ENCODE measurements at places on chromosomes 7 and 10.
A peak's percentile ranks its signal among the peaks of the same experiment; 100 is the strongest.

GRCh38 chr7:158054081-158054480 lies 533.5 kb downstream of the PTPRN2 start:
- DNase-seq = no peak

DNA sequence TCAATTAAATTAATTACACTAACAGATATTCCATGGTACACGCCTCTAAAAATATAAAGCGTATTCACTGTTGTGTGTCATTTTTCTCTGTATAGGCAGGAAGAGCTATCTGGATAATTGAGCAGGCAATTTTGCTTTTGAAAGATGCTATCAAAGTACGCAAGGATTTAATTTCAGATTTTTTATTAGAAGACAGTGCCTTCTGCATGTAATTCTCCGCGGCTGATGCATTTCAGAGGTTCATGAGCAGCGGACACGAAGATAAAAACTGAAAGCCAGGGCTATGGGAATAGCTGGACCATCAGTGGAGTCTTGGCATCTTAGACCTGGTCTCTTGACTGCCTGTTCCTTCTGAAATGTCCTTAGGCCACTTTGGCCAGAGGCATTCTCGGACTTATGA lies 35.7 kb upstream of the SDK1 start:
- DNase-seq = no peak

DNA sequence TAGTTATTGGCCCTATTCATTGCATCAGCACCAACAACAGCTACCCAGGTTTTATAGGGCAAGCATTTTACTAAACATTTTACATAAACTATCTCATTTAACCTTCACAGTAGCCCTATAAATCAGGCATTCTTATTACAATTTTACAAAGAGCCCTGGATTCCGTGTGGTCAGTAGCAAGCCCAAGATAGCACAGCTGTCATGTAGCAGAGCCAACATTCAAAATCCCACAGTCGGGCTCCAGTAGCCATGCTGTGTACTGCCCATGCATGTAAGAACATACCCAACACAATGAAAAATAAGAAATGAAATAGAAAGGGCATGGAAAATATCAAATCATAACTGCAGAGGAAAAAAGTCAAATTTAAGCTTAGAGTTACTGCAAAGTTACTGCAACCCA lies 102.3 kb downstream of the NPSR1 start:
- no peak for DNase-seq

DNA sequence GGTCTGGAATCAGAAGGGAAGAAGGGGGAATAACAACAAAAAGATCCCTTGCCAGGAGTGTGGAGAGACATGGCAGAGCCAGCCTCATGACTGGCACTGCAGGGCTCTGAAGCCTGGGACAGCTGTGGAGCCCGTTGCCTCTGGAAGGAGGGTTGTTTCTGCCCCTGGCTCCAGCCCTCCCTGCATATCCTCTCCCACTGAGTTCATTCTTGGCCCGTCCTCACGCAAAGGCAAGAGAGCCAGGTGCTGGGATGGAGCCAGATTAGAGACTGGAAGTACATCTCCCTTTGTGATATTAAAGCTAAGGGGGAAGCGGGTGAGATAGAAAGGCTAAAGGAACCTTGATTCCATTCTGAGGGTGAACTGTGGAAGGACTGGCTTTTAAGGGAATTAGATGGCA lies 141.5 kb upstream of the NPVF start:
- no peak for DNase-seq

GRCh38 chr7:100900978-100901377 lies 5.3 kb upstream of the ACHE start:
- no peak for DNase-seq

GRCh38 chr10:86521678-86522509 lies at the start of gene WAPL:
Gene WAPL (minus strand): TSS chr10:86521792. CDS start chr10:86518069, 3,723 bp downstream.
- peak; percentile 92 for DNase-seq

DNA sequence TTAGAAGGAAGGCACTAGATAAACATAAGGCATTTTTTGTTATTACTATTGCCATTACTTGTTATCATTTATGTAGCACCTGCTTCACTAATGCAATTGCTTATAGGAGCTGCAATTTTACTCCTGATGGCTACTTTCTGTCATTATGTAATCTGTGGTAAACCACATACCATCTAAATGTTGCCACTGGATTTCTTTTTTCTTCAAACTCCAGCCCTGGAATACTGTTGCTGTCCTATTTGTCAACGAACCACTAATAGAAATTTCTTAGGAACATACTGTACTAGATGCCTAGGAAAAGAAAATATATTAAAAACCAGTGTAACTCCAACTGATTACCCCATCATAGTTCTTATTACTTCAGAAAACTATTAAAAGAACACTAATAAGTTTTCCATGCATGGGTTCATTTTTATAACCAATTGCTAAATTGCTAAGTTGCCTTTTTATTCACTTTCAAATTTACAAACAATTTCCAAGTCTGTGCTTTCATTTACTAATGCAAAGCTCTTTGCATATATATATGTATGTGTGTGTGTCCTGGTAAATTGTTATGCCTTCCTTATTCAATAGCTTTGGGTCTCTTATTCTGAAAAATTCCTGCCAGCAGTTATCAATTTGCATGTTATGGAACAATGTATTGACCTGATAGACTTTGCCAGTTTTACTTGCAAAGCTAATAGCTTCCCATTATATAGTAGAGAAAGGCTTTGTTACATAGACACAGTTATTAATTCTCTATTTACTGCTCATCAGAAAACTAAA lies 287.4 kb downstream of the EXOC4 start:
- DNase-seq = no peak

- DNase-seq = no peak
These were observed 108.1 kb downstream of the FZD1 start for GRCh38 chr7:91372323-91372722.

Data from CD8-positive, alpha-beta T cell (primary cell).